ENCODE measurements at places on chromosomes 2 and 18.
A peak's percentile ranks its signal among the peaks of the same experiment; 100 is the strongest.

DNA sequence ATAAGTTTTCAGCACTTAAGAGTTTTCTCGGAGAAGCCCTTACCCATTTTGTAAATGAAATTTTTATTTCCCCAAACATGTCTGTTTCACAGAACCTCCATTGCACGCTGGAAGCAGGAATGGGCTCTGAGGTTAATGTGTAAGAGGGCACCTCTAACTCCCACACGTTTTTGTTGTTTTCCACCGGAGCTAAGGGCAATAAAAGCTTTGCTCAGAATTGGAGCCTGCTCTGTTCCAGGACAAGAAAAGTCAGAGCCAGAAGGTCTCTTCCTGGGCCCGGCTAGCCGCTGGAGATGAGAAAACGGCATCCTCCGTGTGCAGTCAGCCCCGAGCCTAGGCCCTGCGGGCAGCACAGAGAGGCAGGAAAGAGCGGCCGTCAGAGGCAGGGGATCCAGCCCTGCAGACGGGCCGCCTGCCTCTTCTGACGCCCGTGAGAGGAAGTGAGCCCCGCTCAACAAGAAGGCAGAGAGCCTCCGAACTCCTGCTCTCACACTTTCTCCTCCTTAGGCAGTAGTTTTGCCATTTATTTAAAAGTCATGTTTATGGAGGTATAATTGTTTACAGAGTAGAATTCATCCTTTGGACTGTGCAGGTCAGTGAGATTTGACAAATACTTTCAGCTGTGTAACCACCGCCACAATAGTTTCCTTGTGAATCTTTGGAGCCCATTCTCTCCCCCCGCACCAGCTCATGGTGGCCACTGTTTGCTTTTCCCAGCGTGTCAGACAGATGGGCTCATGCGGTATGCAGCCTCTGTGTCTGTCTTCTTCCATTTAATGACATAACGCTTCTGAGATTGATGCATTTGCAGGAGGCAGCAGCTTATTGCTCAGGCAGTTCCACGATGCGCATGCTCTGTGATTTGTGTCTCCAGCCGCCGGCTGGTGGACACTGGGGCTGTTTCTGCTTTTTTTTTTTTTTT, 117.3 kb downstream of the GALR1 start:
- no peak for DNase-seq

DNA sequence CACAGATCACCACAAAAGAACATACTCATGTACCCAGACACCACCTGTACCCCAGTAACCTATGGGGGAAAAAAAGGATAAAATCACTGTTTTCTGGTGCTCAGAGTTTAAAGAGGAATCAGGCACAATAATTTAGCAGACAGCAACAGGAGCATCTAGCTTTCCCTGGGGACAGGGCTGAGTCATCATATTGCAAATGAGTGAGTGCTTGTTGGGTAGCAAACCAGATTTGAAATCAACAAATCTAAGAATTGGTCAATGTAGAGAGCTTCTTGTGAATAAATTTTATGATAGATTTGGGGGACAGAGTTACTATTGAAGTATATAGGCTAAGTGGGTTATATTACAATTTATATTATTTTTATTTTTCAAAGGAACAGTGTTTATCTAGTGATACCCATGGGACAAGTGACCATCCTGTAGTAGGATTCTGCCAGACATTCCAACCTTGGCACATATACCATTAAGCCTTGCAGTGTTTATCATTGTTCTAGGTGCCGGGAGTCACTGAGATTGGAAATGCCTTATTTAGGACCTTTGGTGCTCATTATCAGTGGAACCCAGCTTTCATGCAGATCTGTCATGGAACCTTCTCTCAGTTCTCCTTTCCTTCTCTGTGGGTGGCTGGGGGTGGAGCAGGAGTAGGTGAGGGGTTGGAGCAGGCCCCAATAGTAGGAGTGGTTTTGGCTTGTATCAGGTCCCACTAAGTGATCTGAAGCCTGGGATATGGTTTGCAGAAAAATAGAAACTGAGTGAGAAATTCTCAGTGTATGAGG, 117.2 kb downstream of the CERS6 start:
- DNase-seq: no peak

- no peak for DNase-seq
These were observed 137.6 kb downstream of the TNS1 start for GRCh38 chr2:217864963-217865772.

DNA sequence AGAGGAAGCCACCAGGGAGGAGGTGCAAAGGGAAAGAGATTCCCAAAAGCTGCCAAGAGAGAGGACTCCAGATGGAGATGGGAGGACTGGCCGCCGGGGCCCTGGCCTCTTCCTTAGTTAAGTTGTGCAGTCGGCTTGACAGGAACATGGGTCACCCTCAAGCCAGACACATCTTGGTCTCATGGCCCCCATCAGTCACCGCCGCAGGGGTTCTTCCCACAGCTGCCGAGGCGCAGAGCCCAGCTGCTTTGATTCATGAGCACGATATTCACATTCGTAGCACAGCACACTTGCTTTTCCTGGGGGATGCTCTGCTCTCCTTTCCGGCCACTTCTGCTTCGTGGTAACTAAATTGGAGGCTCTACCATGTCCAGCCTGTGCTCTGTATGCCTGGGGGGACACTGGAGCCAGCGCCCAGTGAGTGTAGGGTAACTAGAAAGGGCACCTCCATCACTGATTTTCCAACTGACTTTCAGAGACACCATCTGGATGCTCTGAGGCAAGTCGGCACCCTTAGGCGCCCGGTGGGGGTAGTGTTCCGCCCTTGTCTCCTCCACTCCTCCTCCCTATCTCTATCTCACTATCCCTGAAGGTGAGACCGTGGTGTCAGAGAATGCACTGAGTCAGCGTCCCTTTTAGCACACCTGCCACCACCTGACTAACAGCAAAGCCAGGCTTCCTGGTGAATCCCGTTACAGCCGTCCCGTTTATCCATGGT, 13.3 kb downstream of the TWIST2 start:
- DNase-seq: no peak

DNA sequence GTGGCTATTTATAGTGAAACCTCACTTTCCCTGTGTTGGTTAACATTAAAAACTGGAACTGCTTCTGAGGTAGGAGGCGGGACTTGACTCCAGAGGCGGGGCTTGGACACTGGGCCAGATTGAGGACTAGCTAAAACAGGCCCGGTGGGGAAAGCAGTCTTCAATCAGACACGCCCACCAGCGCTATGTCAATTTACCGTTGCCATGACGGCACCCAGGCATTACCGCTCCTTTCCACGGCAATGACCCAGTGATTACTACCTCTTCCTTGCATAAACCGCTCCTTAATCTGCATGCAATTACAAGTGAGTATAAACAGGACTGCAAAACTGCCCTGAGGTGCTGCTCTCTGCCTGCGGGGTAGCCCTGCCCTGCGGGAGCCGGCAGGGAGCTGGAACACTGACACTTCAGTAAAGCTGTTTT, 35.3 kb downstream of the LRRFIP1 start:
- DNase-seq: peak; percentile 90

GRCh38 chr2:95025406-95026319, at the start of gene MAL:
MAL (plus strand) TSS chr2:95025708; CDS start chr2:95025793, 85 bp downstream.
- DNase-seq: no peak

GRCh38 chr2:164913640-164914350, 41.5 kb downstream of the SLC38A11 start:
- no peak for DNase-seq

GRCh38 chr2:27174638-27175037, 25.8 kb downstream of the TCF23 start:
- no peak for DNase-seq

GRCh38 chr2:14517731-14518130, 114.8 kb upstream of the LRATD1 start:
- DNase-seq: no peak

GRCh38 chr18:62119884-62120283, 67.0 kb downstream of the PIGN start:
- no peak for DNase-seq

GRCh38 chr2:201406077-201406662, 45.1 kb downstream of the TRAK2 start:
- DNase-seq: no peak

- no peak for DNase-seq
These were observed 537 bp upstream of the ZC3H15 start for GRCh38 chr2:186485576-186485870.

- no peak for DNase-seq
These were observed 1044.5 kb upstream of the POU3F3 start for GRCh38 chr2:103809415-103809814.

DNA sequence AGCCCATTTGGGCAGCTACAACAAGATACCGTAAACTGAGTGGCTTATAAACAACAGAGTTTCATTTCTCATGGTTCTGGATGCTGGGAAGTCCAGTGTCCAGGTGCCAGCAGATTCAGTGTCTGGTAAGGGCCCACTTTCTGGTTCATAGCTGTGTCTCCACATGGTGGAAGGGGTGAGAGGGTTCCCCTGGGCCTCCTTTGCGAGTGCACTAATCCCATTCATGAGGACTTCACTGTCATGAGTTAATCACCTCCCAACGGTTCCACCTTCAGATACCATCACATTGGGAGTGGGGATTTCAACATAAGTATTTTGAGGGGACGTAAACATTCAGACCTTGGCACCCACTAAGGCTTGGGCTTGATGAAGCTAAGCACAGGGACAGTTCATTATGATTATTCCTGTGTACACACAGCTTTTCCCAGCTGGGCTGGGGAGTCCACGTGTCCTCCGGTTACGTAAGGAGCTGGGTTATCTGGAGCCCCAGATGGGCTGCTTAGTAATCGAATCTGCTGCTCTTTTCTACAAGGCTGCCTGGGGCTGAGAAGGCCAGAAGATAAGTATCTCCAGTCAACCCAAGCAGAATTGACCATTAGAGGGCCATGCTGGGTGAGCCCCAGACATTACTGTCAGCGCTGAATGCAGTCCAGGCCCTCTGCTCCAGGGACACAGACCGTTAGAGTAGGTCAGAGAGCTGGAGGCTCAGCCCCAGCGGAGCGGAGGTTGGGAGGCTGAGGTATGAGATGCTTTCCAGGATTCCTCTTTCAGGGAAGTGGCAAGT, 42.7 kb downstream of the EPAS1 start:
- no peak for DNase-seq

DNA sequence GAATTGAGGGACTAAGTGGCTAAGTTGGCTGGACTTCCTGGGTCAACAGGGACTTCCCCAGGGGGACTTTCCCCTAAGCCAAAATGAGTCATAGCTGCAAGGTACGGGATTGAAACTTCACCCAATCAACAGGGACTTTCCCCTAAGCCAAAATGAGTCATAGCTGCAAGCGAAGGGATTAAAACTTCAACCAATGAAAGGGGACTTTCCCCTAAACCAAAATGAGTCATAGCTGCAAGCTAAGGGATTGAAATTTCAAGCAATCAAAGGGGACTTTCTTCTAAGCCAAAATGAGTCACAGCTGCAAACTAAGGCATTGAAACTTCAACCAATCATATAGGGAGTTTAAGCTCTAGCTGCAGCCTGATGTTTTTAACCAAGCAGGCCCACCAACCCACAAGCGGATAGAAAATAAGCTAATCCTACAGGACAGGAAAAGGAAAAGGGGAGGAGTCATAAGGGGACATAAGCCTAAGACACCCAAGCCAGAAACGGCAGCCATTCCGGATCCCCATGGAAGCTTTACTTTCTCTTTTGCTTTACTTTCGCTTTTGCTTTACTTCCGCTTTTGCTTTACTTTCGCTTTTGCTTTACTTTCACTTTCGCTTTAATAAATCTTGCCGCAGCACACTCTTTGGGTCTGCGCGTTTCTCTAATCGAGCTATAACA, 1375.4 kb upstream of the CELF4 start:
- DNase-seq: no peak

DNA sequence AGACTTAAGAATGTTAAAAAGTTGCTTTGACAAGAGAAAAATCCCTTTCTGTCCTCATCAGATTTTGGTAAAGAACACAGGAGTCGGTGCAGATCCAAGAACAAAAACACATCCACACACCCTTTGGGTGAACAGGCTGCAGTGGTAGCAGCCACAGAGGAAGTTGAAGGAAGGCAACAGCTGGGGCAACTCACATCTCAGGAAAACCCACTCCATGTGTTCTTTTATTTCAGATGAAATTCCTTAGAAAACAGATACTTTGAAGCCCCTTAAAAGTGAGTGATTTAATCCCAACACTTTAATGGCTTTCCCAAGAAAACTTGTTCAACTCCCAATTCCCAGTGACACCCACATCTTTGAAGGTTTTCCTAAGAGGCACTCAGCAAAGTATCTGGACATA, 271.3 kb downstream of the ICOS start:
- no peak for DNase-seq

DNA sequence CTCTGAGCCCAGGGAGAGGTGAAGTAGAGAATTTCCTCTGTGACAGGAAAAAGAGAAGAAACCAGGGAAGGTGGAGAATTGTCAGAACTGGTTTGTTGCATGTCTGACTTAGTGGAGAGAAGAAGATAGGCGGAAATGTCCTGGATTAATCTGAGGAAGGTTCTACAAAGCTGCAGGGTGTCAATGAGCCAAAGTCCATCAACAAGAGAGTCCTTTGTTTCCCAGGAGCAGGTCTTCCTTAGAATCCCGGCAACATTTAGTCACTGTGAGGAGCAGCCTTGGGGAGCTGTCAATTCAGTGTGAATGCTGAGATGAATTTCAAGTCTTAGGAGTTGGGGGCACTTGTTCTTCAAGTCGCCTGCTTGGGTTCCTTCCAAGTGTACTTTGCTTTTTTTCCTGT, 88.4 kb upstream of the CELF4 start:
- DNase-seq: no peak

- no peak for DNase-seq
These were observed 134.2 kb upstream of the CHAC2 start for GRCh38 chr2:53633441-53633840.

DNA sequence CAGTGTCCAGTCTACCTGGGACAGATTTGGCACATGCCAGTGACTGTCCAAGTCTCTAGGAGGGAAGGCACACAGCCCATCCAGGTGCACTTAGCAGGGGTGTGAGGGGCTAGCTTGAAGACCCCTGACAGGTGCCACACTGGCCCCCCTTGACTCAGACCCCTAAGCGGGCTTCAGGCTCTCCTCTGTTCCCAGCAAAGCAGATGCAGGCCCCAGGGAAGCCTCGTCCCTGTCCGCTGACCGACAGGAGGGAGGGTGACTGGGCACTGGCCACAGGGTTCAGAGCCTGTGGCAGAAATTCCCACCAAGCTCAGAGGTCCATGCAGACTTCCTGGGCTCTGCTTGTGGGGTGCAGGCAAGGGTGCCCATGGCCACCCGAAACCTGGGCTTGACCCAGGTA, 239.8 kb upstream of the MYT1L start:
- DNase-seq: no peak

DNA sequence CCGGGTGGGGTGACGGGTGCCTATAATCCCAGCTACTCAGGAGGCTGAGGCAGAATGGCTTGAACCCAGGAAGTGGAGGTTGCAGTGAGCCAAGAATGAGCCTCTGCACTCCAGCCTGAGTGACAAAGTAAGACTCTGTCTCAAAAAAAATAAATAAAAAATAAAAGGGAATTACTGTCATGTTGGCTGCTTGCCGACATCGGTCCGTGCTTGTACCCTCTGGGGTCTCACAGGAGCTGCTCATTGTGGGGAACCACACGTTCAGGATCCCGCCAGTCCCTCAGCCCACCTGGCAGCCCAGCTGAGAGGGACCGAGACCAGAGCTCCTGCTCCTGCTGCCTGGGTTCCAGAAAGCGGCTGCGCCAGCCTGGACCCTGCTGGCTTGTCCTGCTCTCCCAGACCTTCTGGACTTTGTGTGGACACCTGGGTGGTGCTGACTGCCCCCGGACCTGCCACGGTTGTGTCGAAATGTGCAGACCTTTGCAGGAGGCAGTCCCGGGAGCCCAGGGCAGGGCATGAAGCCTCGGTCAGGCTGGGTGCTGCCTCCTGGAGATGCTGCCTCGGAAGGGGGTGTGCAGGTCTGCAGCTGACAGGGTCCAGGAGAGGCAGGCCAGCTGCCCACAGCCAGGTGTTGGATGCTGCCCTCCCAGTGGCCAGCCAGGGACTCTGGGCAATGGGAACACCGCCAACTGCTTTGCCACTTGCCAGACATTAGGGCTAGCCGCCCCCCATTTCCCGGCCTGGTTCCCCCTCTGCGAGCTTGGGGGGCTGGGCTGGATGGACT, 16.4 kb downstream of the KLF11 start:
- DNase-seq: no peak

Measured in right forelimb (tissue), 1 donor.